AG09309 (cell line): ENCODE measurements at places on chromosomes 6 and 20.

GRCh38 chr6:169407325-169407724 is 153.7 kb upstream of the THBS2 start:
- no peak for DNase-seq

DNA sequence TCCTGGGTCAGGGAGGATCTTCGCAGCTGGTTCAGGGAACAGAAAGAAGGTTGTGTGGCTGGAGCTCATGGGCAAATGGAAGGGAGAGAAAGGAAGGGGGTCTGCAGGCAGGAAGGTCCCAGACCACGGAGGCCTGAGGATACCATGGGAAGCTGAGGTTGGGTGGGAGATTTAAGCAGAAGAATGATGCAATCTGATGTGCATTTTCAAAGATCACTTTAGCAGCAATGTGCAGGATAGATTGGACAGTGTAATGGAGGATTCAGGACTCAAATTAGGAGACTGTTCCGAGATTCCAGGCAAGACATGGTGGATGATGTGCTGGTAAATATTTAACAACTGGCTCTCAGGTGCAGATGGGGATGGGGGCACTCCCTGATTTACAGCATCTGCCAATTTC is 5.8 kb upstream of the RRBP1 start:
- no peak for DNase-seq

GRCh38 chr6:87504441-87504840 is 31.7 kb downstream of the SLC35A1 start:
- no peak for DNase-seq

DNA sequence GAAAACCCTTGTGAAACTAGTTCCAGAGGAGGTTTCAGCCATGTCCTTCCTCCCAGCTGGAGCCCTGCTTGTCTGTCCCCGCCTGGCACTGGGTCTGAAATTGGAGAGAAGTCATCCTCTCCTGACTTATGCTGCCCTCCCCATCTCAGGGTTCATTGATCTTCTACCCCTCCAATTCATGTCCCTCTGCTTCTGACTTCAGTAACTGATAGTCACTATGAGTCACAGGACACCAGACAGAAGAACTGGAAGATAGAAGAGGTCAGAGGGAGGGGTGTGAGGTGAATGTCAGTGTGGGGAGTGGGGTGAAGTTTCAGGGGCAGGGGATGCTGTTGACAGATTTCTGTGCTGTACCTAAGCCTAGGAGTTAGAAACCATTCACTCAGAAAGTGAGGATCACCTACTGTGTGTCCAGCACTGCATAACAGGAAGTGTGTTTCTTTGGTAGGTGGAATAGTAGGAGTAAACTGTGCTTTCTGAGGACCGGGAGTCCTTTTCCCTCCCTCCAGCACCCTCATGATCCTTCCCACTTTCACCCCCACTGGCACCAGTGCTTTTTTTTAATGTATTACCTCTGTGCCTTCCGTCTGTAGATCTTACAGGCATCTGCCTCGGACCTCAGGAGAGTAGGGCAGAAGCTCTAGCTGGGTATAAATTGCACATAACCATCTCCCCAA is 627 bp upstream of the RPP21 start:
- DNase-seq, result no peak

DNA sequence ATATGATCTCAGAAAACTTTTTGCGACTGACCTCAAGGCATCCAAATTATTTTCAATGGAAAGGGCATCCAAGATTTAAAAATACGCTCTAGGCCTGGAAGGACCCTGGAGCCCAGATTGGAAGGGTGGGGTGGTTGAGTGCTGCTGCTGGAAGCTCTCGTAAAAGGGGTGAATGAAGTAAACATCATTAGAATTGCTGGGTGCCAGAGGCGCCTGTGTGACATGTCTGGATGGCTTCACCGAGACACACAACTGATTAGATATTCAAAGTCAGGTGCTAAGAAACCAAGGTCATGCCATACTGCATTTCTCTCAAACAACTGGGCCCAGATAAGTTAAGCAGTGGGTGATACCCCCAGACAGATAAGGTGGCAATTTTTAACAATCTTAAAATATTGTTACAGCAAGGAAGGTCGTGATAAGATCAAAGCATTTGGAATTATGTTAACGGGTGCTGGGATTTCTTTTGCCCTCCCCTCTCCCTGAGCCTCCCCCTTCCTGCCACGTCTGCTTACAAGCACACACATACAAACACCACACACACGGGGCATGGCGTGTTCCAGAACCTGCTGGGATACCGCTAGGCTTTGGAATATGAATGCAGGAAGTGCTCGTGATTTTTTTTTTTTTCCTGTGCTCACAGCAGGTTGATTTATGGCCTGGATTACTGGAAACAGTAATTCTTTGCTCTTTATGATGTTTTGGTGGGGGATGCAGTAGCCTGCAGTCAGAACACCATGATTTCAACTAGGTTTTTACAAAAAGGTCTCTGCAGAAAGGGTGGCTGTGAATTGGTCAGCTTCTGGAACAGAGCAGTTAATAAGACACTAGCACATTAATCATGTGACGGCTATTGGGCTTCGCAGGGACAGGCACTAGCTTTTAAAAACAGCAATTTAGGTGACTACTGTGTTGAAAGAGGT is 551.2 kb downstream of the QKI start:
- no peak for DNase-seq

- DNase-seq, result no peak
These were observed 31.2 kb downstream of the PKIG start for GRCh38 chr20:44613575-44613974.

- DNase-seq, result no peak
These were observed 504 bp downstream of the SNTA1 start for GRCh38 chr20:33443006-33443511.

- DNase-seq, result no peak
These were observed 1.6 kb upstream of the TNFRSF6B start for GRCh38 chr20:63694584-63695423.

GRCh38 chr6:33075568-33076405 is at the start of gene HLA-DPB1:
Gene HLA-DPB1 (plus strand): TSS chr6:33075990. CDS start chr6:33076042, 52 bp downstream.
- peak; percentile 4 for DNase-seq

DNA sequence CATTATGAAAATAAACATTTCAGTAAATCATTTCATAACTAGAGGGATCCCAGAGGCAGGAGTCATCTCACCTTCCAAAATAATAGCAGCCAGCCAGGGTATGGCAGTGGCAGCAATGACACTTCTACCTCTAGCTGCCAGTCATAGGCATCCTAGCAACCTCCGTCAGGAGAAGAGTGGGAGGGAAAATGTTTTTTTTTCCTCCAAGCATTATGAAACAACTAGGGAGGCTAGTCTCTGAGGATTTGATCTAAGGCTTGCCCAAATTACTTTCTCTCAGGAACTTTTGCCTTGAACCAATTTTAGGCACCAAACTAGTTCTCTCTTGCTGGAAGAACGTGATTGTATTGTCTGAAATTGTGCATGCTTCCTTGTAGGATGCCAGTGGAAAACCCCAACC is 208.7 kb upstream of the PREP start:
- no peak for DNase-seq

DNA sequence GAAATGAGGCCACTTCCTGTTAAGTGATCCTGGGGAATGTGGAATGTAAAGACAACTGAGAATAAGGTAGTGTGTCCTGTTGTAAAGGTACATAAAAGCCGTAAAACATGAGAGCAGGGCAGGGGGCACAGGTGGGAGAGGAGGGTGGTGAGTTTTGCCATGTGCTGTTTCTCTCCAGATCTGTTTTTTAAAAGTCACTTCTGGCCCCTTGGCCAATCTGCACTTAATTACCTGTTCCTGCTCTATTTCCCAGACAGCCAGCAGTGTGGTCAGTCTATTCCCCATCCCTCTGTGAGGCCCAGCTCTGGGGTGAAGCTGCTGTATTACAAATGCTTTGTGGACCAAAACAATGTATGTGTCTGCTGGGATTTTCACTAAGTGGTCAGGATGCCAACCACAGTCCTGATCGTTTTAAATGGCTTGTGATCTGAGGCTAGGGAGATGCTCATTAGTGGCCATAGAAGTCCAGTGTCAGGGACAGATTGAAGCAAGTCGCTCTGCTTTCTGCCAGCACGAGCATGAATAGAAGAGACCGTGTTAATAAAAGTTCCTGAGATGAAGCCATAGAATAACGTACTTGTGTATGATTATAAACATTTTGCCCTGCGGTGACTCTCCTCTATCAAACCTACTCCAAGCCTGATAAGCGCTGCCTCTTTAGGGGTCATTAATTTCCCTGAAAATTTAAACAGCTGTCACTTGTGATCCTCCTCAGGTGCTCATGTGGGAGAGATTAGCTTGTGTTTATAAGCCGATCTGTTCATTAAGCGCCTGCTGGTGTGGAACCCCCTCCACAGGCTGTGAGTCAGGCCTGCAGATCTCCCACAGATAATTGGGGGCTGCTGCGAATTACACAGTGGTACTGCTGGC is 111.8 kb upstream of the CENPW start:
- DNase-seq, result no peak
